Fibroblast of mammary gland (primary cell): ENCODE measurements at places on chromosomes 7 and 10.

- DNase-seq: peak; percentile 31
Measured at GRCh38 chr7:2445047-2445446, 31.2 kb downstream of the GRIFIN start.

- no peak for DNase-seq
Measured at GRCh38 chr7:1078985-1079384, 8.9 kb upstream of the GPER1 start.

GRCh38 chr10:954396-954795, 22.9 kb upstream of the LARP4B start:
- DNase-seq: no peak

GRCh38 chr10:17648243-17649035, 4.5 kb downstream of the STAM start:
- DNase-seq: no peak

DNA sequence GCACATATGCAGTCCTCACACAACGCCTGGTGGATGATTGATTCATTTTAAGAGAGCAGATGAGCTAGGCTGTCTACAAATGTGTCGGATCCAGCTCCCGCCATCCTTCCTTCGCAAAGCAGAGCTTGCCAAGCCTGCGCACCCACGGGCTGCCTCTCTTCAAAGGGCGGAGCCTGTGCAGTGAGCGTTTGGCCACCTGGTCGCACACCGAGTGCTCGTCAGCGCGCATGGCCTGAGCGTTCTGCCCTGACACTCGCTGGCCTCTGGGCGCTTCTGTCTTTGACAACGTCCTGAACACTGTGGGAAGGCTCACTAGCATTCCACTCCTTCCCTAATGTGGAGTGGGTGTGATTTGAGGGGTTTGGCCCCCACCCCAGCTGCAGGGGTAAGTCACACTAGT, 47.1 kb upstream of the TMEM72 start:
- peak; percentile 25 for DNase-seq

GRCh38 chr7:123615344-123615743, 13.7 kb downstream of the ASB15 start:
- peak; percentile 53 for DNase-seq

GRCh38 chr7:73496626-73497025, 25.5 kb downstream of the BAZ1B start:
- DNase-seq: no peak

GRCh38 chr7:51640841-51641240, 324.2 kb upstream of the COBL start:
- no peak for DNase-seq

- DNase-seq: no peak
Measured at GRCh38 chr7:47988496-47989386, 9.3 kb upstream of the HUS1 start.

GRCh38 chr7:26159243-26159642, 7.2 kb downstream of the NFE2L3 start:
- DNase-seq: no peak

DNA sequence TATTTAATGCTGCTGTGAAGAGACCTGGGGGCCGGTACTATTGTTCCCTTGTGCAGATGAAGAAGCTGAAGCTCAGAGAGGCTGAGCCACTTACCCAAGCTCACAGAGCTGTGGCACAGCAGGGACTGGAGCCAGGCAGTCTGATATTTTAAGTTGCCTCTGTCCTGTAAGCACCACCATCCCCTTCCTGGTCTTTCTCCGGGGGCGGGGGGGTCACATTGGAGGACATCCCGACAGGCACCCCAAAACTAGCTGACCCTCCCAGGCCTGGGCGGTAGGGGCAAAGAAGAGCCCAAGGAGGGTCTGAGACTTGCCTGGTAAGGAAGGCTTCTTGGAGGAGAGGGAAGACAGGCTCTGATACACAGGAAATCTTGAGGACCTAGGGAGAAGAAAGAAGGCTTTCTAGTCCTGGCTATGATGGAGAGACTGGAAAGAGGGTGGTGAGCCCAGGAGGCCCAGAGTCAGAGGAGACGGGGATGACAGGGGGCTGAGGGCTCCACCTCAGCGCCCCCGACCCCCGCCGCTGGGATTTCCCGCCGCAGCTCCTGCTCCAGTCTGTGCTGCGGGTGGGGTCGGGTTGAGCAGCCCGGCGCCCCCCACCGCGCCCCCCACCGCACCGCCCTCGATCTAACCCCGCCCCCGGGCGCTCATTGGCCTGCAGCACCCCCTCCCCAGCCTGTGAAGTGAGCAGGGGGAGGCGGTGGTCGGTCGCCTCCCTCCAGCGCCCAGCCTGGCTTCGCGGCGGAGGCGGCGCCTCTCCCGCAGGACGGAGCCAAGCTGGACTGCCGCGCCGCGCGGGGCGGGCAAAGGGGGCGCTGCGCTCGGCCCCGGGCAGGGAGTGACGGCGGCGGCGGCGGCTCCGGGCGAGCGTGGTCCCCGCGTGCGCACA, at the start of gene ADCYAP1R1:
Gene ADCYAP1R1, plus strand, starts transcription at position 711 of the 889 bp plus-strand sequence. CDS start 10,957 bp downstream, outside the sequence.
- no peak for DNase-seq

GRCh38 chr10:125331056-125331455, 170.7 kb upstream of the CTBP2 start:
- no peak for DNase-seq

- no peak for DNase-seq
Measured at GRCh38 chr7:55278321-55278720, 86.8 kb upstream of the LANCL2 start.

DNA sequence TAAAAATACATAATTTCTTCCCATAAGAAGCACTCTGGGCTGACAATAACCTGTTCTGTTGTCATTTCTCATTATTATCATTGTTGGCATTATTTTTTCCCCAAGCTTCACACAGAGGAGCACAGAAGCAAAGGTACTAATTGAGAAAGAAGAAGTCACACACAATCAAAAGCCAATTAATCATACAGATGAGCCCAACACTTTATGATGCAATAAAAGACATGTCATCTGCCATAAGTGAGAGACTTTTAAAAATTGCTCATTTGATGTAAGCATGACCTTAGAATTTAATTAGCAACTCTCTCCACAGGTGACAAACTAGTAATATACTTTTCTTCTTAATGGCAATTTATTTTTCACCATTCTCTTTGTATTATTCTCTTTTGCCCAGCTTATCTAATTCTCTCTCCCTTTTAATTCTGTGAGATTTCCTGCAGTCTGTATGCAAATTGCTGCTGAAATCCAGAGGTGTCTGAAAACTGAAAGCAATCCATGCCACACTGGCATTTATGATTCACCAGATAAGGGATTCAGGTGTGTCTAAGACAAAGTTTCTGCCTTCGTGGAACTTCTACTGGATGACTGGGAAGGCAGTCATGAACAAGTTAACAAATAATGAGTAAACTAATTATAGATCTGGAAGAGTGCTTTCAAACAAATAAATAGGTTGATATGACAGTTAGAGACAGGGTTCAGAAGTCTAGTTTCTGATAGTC, 203.5 kb downstream of the CHCHD3 start:
- no peak for DNase-seq

DNA sequence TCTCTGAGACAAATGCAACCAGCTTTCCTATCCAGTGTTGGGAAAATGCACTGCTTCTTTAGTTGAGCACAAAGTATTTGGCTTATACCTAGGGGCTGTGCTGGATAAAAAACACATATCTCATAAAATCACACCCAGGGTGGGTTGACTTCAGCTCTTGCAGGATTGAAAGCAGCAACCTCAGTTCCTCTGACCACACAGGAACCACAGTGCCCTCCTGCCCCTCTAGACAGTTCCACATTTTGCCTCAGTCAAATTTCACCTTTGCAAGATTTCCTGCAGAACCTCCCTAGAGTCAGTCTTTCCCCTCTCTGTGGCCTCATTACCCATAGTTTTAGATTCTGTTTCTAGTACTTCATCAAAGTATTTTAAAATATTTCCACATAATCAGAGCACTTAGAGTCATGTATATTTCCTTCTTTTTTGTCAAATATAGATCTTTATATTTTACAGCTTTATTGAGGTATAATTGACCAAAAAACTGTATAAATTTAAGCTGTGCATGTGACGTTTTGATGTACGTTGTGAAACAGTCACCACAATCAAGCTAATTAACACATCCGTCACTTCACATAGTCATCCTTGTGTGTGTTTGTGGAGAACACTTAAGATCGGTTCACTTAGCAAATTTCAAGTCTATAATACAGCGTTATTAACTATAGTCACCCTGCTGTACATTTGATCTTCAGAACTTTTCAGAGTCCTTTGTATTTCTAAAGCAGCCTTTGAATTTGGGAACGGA, 37.0 kb upstream of the EGR2 start:
- no peak for DNase-seq

DNA sequence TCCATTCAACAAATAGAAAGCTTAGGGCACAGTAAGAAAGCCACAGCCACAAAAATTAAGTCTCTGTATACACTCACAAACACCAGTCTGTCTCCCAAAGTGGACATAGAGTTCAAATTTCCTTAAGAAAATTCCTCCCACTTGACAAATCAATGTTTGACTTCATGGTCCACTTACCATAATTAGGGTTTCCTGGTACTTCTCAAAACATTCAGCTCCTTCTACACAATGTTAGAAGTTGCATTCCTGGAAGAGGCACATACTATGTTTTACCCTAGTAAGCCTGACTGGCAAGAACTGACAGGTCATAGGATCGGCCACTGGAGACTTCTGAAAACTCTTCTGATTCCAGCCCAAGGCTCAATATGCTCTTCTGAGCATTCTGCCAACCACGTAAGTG, 70.5 kb downstream of the CPXM2 start:
- DNase-seq: no peak

DNA sequence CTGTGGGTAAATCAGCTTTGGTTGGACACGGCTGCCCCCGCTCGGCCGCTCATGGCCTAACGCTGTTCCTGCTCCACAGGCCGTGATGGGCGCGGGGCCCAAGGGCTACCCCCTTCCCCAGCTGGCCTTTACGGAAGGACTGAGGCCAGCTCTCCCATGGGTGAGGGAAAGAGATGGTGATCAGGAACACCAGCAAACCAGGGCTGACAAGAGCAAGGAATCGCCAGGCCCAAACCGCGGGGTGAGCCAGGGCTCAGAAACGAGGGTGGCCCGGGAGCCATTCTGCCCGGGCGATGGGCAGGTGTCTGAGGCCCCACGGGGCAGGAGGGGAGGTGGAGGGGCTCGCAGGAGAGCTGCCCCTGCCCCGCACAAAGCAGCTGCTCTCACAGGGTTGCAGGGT, 26.6 kb downstream of the GPER1 start:
- no peak for DNase-seq

DNA sequence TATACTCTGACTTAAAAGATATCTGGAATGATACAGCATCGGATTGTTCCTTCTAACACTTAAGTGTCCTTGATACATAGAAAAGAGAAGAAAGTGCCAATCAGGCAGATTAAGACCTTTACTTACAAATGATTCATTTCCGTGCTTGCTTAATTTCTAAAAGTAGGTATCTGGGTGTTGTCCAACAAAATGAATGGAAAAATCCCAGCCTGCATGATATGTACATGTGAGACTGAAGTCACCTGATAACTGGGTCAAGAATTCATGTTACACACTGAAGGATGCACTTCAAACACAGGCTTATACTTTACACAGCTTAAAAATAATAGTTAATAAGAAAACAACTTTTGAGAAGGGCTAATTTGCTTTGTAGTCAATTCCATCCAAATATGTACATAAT, 25.2 kb upstream of the PLXDC2 start:
- DNase-seq: peak; percentile 12

- no peak for DNase-seq
Measured at GRCh38 chr10:17415046-17415658, 39.2 kb downstream of the ST8SIA6 start.

- peak; percentile 88 for DNase-seq
Measured at GRCh38 chr10:43846187-43846680, 197.6 kb upstream of the ZNF32 start.

DNA sequence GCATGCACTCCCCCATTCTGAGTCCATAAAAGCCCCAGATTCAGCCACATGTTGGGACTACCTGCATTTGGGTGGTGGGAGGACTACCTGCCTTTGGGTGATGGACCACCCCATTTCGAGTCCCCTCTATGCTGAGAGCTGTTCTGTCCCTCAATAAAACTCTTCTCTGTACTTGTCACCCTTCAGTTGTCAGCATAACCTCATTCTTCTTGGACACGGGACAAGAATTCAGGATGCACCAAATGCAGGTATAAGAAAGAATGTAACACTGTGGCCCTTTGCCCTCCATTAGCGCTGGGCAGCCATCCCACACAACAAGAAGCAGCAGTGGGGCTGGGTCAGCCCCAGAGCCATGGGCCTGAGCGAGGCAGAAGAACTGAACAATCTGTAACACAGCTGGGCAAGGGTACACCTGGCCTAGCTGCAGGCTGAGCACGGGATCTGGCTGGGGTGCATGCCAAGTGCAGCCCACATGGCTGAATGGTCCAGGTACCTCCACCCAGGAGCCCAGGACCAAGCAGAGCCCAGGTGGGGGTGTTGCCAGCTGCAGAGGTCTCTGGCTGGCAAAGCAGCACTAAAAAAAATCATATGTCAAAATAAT, 1344.3 kb upstream of the LRRTM3 start:
- DNase-seq: no peak

DNA sequence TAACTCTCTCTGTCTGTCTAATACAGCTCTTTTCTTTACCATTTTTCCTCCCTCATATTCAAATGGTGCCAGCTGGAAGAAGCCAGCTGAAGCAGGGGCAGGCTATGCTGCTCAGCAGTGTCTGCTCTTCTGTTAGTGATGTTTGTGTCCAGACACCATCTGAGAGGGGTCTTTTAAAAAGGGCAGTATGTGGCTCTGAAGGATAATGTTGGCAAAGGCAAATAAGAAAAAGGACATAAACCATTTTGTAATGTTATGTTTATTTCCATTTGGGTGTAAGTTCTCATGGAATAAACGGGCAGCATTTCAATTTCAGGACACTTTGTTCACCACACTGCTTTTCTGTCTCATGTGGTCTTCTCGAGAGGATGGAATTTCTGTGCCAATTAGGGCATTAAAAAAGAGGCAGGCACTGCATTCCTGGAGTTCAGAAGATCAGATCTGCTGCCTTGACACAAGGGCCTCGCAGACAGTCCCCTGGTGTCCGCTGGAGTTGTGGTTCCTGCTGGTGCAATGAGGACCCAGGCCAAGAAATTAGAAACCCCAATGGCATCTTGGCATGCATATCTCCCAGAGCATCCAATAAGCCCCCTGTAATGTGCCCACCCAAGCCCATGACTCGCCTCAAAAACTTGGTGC, 109.0 kb upstream of the ELMO1 start:
- DNase-seq: no peak

- no peak for DNase-seq
Measured at GRCh38 chr10:130764651-130765050, 546.9 kb downstream of the TCERG1L start.

GRCh38 chr7:82375713-82376112, 67.9 kb downstream of the CACNA2D1 start:
- no peak for DNase-seq

DNA sequence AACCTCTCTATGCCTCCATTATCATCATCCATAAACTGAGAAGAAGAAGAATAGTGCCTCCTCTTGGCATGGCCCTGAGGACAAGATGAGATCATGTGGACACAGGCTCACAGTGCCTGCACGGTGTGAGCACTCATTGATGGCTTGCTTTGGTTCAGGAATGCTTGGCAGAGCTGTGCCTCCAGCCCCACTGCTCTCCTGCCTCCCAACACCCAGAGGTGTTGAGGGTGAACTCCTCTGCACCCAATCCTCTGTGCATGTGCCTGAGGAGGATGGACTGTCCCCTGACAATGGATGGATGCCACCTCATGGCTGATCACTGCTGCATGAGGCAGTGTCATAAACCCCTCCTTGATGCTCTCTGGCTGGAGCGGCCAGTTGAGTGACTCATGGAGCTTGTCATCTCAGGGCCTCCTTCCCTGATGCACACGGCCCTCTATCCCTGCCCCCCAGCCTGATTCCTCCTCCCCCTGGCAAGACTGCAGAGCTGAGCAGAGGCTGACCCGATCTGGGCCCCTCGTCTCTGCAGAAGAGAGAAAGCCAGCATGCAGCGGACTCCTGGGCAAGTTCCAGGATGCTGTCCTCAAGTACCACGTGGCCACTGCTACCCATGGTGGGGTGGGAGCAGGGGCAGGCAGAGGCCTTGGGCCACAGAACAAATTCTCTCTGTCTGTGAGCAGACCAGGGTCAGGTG, 136.3 kb downstream of the KCNMA1 start:
- DNase-seq: peak; percentile 93
